ENCODE measurements at places on chromosomes 11 and 22.

- DNase-seq: no peak
These were observed 230.0 kb upstream of the MTNR1B start for GRCh38 chr11:92739491-92739890.

GRCh38 chr11:11779975-11780374 is 61.8 kb upstream of the USP47 start:
- no peak for DNase-seq

- no peak for DNase-seq
These were observed 87.9 kb downstream of the OSBP2 start for GRCh38 chr22:30782613-30783012.

DNA sequence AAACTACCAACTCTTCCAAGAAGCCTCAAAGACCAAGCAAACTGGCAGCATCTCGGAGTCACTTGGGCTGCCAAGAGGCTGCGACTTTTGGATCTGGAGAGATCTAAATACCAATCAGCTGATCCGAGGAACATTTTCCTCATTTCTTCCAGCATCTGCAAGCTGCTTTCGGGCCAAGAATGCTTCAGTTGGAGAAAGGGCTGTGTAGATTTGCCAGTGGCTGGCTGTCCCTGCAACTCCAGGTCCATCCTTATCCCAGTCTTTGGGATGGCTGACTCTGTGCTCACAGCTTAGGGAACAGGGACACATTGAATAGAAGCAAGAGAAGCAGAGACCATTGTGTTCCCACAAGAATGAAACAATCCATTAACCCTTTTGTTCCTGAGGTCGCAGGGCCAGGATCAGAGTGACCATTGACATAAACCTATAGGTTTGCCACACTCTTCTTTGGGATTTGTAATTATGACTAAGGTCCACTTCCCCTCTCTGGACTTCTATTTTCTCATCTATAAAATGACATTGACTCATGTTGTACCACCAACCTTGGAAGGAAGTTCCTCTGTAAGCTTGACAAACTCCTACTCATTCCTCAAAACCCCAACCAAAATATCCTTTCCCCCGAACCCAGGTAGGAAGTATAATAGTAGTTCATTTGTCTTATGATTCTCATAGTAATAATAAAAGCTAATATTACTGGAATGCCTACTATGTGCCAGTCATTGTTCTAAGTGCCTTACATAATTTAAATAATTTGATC is 340.8 kb downstream of the MN1 start:
- DNase-seq: no peak

- DNase-seq: no peak
These were observed 554 bp downstream of the LRRC32 start for GRCh38 chr11:76669901-76670484.

GRCh38 chr11:119273721-119274120 is 43.2 kb downstream of the MCAM start:
- DNase-seq: no peak

DNA sequence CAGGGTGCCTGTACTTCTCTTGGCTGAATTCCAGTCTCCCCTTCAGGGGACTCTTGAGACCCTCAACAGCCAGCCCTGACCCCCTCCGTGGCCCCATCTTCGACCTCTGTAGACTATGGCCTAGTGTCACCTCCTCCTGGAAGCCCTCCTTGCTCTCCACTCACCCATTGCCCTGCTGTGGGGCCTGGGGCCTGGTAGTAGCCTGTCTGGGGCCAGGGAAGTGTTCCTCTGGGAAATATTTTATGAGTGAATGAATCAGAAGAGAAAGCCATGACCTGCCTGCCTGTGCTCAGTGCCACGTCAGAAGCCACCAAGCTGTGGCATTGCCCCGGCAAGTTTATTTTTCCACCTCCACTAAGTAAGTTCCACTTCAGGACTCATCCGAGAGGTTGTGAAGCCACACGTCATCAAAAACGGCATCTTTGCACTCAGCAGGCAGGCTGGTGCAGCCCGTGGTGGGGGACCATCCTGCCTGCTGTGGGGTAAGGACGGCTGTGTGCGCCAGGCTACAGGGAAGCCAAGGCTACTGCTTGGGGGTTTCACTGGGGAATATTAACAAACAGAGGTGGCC is 59.6 kb upstream of the PPARA start:
- no peak for DNase-seq

DNA sequence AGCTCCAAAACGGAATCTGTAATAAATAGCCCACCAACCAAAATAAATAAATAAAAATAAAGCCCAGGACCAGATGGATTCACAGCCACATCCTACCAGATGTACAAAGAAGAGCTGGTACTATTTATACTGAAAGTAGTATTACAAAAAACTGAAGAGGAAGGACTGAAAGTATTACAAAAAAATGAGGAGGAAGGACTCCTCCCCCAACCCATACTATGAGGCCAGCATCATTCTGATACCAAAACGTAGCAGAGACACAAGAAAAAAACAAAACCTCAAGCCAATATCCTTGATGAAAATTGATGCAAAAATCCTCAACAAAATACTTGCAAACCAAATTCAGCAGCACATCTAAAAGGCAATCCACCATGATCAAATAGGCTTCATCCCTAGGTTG is 65.4 kb downstream of the CYP2R1 start:
- DNase-seq: no peak

- peak; percentile 92 for DNase-seq
These were observed 3.9 kb downstream of the CD3D start for GRCh38 chr11:118338637-118339061.

DNA sequence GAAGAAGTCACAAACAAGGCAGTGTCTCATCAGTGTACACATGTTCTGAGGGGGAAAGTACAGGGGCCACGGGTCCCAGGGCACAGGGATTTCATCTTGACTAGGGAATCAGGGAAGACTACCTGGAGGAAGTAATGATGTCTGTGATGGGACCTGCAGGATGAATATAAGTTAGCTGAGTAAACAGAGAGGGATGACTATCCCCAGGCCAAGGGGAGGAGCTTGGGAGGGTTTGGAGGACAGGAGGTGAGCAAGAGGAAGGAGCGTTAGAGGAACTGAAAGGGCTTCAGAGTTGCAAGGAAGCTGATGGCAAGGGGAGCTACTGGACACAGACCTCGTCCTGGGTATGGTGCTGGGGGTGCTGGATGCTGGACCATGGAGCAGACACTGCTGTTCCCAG is 56.4 kb downstream of the TRAF6 start:
- DNase-seq: no peak

DNA sequence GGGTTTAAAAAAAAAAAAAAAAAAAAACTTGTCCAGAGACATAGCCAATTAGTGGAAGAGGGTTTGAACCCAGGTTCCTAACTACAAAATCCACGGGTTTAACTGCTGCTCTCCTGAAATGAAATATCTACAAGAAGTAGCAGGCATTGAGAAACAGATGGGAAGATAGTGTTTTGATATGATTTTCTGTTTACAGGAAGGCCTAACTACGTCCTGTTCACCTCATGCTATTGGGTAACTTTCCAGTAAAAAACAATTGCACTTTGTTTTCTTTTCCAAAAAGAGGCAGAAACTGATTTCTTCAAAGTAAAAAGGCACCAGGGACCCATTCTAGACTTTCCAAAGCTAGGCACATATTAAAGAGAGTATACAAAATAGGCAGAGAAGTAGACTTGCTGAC is 5.9 kb upstream of the C11orf91 start:
- no peak for DNase-seq

- DNase-seq: no peak
These were observed 64.0 kb downstream of the SCN3B start for GRCh38 chr11:123590296-123590912.

DNA sequence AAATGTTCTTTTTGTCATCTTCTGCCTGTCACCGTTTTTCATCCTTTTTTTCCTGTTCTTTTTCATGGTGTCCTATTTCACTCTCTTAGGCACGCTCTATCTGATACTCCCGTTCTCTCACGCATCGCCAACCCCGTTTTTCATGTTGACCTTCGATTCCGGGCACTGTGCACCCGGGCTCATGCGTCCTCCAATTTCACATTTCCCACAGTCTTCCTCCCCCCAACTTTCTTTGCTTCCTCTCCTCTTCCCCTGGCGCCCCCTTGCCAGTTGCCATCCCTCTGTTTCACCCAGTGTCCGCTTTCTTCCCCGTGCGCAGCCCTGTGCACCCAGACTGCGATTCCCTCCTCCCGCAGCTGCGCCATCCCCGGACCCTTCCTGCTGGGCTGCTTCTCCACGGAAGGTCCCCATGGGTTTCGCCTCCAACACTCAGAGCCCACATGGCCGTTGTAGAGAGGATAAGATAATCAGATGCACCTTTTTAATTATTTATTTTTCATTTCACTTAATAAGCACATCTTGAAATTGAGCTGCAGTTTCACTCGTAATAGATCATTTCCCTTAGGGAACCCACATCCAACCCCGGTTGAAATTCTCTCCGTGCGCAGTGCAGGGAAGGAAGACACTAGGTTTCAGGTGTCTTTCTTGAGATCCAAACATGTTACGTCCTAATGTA is 791.1 kb downstream of the NTM start:
- DNase-seq: no peak

Data from activated CD8-positive, alpha-beta memory T cell treated with anti-CD3 and anti-CD28 coated beads for 1 hour (primary cell).